ENCODE measurements at places on chromosomes 5 and 9.

GRCh38 chr9:134285215-134285845 lies 40.9 kb upstream of the RXRA start:
- no peak for DNase-seq

DNA sequence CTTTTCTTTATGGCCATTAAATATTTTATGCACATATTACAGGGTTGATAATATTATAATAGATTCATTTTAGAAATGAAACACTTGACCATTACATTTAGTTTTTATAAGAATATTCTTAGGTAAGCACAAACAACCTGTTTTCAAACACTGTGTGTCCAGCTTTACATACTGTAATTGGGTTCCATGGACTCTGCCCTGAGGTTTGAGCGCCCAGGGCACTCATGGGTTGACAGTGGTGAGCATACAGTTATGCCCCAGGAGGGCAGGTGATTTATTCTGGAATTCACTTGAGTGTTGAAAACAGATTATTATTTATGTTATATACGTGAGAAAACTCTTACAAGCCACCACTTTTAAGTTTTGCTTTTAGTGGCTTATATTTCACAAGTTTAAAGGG lies 33.7 kb downstream of the TRIO start:
- DNase-seq: no peak

GRCh38 chr5:147557876-147558745 lies 48.2 kb upstream of the DPYSL3 start:
- DNase-seq: no peak

DNA sequence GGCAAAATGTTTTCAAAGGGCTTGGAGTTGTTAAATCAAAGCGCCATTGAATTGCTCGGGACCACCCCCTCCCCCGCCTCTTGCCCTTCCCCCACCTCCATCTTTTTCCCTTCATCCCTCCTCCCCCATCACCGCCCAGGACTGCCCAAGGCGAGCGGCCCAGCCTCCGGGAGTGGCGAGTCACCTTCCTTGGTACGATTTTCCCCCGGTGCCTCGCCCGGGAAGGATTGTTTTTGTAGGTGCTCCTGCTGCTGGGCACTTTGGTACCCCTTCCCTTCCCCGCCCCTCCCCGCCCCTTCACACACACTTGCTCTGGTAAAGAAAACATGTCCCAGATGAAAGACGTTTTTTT lies 61.2 kb downstream of the TMEM174 start:
- DNase-seq: no peak

DNA sequence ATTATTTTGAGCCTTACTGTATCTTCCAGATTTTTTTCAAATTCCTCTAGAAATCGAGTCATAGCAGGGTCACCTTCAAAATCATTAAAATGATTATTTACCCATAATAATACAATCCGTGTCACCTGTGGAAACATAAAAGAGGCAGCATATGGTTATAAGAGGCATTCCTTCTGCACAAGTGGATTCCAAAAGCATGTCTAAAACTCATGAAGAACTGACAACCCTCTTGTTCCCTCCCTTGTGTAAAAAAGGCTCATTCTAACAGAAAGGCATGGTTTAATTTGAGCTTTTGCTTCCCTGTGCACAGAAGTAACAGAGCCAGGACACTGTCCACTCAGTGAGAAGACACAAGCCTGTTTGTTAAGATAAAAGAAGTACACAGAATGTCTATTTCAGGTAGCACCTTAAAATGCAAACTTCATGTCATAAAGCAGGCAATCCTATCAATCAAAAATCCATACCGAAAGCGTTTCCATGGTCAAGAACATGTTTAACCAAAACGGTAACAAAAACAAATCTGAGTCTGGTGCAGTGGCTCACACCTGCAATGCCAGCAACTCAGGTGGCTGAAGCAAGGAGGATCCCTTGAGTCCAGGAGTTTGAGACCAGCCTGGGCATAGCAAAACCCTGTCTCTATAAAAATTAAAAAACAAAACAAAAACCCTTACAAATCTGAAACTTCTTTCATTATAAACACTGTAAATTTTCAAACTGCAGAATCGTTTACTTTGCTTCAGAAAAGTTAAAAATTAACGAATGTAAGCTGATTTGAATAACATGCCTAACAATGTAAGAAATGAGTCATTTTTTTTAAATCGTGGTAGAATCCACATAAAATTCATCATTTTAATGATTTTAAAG lies 139.3 kb downstream of the RAPGEF6 start:
- no peak for DNase-seq

- no peak for DNase-seq
Measured at GRCh38 chr9:7089406-7090193, 331.8 kb downstream of the KDM4C start.

DNA sequence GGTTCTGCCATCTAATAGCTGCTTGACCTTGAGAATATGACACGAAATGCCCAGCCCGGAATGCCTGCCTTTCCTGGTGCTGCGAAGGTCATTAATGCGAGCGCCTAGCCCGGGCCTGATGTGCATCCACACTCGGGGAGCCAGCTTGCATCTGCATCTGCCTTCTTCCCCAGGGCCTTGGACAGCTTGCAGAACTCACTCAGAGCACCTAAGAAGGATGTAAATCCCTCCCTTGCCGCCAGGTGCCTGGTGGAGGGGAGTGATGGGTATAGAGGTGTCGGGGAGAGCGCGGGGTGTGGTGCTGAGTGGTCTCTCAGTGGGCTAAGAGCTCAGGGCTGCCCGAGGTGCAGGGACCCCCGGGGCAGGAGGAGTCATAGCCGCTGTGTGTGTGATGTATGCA lies 127.2 kb downstream of the MRPL36 start:
- DNase-seq: no peak

GRCh38 chr5:115243412-115243811 lies 19.3 kb downstream of the PGGT1B start:
- no peak for DNase-seq

DNA sequence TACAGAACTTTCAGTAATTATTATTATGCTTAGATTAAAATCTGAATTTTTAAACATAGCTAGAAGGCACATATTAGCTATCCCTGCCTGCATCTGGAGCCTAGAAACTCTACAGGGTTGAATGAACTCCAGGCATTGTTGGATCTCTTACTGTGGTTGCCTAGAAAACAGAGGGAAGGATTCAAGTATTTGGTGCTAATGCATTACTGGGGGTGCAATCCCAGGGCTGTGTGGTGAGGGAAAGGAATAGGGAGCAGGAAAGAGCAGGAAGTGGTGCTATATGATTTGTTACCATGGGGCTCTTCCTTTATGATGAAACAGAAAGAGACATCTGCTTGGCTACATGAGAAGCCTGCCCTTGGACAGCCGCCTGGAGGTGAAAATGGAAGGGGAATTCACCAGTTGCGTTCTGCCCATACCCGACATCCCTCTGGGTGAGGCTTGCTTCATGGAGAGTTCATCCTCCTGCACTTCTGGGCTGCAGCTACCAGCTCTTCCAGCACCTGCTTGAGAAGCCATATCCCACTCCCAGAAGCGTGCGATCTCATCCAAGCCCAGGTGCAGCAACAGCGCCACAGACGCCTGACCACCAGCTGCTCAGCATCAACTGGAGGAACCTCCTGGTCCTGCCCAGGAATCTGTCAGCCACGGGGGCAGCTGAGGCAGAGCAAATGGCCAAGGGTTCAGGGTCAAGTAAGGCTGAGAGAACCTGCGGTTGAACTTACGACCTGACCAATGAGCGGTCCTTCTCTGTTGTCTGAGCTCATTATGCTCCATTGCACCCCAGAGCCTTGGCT lies 362.8 kb downstream of the SEMA5A start:
- DNase-seq: no peak

DNA sequence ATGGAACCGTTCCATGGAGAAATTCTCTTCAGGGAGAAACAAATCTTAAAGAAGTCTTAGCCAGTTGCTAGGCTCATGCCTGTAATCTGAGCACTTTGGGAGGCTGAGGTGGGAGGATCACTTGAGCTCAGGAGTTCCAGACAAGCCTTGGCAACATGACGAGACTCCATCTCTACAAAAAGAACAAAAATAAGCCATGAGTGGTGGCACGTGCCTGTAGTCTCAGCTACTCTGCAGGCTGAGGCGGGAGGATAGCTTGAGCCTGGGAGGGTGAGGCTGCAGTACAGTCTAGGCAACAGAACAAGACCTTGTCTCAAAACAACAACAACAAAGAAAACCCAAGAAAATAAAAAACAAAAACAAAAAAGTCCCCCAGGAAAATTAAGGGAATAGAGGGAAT lies 8.2 kb downstream of the HSPB3 start:
- no peak for DNase-seq

DNA sequence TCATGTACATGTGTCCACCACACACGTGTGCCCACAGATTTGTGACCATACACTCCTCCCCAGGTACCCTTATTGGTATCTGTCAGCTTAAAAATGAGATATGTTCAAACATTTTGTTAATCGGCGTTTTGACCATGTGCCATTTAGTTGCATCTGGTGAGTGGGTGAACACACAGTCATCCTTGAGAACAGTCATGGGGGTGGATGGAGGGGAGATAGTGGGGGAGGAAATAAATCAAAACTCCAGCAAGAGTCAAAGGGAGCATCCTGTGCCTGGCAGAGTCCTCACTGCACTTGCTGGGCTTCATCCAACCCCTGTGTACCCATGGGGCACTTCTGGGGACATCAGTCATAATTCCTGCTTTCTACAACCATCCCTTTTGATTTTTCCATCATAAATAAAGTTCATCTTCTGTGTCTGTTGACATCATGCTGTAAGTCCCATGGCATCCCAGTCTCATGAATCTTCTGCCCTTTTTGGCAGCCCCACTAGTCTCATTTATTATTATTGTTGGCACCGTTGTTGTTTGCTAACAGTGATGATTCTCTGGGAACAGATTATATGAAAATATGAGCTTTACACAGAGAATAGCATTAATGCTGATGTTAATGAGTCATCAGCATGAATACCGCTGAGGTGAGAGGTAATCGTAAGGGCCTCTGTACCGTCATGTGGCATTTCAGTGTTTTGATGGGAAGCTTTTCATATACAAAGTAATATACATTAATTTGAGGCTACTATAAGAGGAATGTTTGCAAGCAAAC lies 24.4 kb upstream of the CLK4 start:
- no peak for DNase-seq

DNA sequence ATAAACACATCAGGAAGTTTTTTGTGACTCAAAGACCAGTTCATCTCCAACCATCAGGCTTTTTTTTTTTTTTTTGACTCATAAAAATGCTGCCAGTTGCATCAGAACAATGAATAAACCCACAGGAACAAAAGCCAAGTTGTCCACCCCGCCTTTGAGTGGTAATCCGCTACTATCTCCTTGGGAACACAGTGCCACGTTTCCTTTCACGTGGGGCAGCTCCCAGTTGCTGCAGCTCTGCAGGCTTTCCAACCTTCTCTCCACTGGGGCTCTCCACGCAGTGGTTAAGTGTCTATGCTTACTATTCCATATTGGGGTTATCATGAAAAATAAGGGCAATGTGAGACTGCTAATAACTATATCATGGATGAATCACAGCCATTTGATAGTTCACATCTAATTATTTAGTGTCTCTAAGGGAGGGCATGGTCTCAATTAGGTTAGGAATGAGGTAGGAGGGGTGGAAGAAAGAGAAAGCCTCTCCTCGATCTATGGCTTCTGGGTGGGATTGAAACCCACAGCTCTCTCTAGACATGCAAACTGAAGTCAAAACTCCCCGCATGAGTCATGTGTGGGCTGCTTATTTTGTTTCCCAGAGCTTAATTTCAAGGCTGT lies 55.8 kb upstream of the ACTBL2 start:
- peak; percentile 27 for DNase-seq

- no peak for DNase-seq
Measured at GRCh38 chr5:159883522-159883950, 32.7 kb upstream of the ADRA1B start.

GRCh38 chr9:100674419-100675122 lies 96.7 kb downstream of the CAVIN4 start:
- DNase-seq: no peak

- no peak for DNase-seq
Measured at GRCh38 chr9:111039231-111039906, 1.1 kb upstream of the LPAR1 start.

Measured in substantia nigra (tissue), 51 donors.